Urothelium cell line (cell line): ENCODE measurements at places on chromosomes 13 and 19.

GRCh38 chr19:54100561-54100960 lies at the start of gene OSCAR:
TSS of gene OSCAR (minus strand) at chr19:54100803. CDS start at chr19:54100792, 11 bp downstream.
- no peak for DNase-seq

DNA sequence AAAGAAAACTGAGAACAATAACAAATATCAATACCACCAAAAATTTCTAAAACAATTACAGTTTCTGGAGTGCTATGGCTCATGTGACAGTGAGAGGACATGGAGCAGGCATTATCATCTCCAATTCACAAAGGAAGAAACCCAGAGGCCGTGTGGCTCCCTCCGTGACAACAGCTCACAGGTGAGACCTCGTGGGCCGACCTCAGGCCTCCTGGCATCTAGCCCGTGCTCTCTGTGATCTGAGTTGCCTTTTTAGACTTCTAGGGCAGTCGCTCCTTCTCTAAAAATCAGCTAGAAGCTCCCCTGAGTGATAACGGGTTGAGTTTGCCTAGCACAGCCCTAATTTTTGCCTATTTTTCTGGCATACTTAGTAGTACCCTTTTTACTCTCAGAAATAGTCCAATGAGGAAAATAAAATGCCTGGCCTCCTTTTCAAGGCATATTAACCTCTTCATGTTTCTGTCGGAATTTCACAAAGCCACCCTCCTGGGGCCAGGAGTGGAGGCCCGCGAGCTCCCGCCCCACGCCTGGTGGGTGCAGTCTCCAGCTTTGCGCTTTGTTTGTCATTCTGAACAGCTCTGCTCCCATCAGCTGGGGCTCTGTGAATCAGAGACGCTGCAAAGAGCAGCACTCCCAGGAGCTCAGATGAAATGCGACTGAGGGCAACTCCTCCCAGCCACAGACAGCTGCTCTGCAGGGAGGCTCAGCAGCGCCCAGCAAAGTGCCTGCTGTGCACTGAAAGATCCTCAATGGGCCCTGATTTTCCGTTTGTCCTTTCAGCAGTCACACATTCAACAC lies 292.5 kb downstream of the UQCRFS1 start:
- no peak for DNase-seq

DNA sequence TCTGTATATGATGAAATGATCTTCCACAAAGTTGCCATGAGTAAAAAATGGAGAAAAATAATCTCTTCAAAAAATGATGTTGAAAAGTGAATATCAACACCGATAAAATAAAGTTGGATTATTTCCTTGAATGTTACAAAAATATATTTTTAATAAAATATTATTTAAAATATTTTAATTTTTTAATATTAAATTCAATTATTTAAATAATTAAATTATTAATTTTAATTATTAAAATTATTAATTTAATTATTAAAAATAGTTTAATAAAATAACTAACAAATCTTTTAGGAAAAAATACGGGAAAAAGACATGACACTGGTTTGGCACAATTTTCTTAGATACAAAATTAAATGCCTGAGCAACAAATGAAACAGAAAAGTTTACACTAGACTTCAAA lies 21.3 kb downstream of the ZNF626 start:
- no peak for DNase-seq

- peak; percentile 90 for DNase-seq
Measured at GRCh38 chr19:53192771-53193534, at the start of gene ZNF665. TSS of gene ZNF665 (minus strand) at chr19:53193358. CDS start at chr19:53182898, 10,460 bp downstream.

DNA sequence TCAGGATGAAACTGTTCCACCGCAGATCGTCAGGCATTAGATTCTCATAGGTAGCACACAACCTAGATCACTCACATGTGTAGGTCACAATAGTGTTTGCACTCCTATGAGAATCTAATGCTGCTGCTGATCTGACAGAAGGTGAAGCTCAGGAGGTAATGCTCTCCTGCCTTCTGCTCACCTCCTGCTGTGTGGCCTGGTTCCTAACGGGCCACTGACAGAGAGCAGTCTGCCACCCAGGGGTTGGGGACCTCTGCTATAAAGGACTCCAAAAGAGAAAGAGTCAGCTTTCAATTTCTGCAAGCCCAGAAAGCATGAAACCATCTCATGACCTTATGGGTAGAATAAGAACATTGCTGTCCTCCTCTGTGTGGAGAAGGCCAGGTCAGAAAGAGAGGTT lies 43.5 kb upstream of the PCCA start:
- DNase-seq: no peak

- DNase-seq: no peak
Measured at GRCh38 chr13:106610486-106610885, 42.5 kb upstream of the ARGLU1 start.

GRCh38 chr19:18845961-18846360 lies 14.2 kb downstream of the UPF1 start:
- DNase-seq: no peak

GRCh38 chr13:71316792-71317363 lies 550.1 kb downstream of the DACH1 start:
- DNase-seq: no peak

GRCh38 chr19:45782820-45783785 lies 813 bp upstream of the DMPK start:
- DNase-seq: peak; percentile 49

GRCh38 chr13:111380431-111380830 lies 60.0 kb downstream of the TEX29 start:
- DNase-seq: no peak

DNA sequence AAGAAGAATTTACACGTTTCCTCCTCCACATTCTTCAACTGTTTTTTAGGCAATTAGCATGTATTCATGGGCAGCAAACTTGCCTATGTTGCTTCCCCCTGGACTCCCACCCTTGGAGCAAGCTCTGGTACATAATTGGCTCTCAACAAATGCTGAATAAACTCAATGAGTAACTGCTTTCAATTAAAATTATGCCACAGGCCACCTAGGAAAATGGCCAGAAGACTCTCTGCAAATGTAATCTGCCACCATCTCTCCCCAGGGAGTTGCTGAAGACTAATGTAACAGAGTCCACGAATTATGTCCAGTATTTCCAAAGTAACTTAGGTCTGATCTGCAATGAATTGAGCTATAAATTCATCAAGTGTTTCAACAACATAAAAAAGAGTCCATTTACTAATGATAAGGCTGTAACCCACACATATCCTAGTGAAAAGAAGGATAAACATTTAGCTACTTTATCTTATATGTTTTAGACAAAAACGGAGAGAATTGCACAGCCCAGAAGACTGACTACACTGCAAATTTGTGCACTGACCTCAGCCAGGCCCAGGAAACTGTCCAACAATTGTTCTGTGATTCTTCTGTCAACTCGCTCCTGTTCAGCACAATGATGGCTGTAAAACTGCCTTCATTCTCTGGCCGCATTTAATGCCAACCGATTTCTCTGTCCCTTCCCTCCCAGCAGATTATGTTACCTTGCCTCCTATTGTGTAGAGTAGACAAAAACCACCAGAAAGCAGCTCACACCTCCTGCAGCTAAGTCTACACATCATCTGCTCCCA lies 808.6 kb upstream of the ARGLU1 start:
- DNase-seq: no peak

- DNase-seq: peak; percentile 3
Measured at GRCh38 chr13:71605744-71606143, 261.3 kb downstream of the DACH1 start.

- no peak for DNase-seq
Measured at GRCh38 chr19:42697884-42698283, 42.4 kb downstream of the PSG3 start.

DNA sequence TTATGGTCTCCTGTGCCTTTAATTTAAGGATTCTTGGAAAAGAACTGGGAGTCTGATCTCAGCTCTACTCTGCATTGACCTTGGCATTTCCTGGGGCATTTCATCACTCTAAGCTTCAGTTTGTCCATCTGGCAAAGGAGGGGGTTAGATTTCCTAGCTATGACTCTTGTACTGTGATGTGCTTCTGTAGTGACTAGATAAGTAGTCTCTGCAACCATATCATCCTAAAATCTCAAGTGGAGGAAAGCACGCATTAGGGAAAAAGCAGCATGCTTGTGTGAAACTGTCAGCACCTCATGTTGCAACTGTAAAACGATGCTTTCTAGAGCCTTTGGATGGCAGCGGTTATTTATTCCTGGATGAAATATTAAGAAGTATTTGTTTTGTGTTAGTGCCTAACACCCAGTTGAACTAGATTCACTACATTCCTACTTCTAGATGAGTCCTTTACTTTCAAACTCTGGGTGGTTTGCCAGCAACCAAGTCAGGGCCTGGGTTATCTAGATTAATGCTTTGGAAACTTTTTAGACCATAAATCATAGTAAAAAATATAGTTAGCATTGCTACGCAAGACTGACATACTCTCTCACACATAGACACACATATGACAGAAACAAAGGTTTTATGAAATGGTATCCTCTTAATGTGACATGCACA lies 6.8 kb downstream of the WDFY2 start:
- DNase-seq: peak; percentile 9

DNA sequence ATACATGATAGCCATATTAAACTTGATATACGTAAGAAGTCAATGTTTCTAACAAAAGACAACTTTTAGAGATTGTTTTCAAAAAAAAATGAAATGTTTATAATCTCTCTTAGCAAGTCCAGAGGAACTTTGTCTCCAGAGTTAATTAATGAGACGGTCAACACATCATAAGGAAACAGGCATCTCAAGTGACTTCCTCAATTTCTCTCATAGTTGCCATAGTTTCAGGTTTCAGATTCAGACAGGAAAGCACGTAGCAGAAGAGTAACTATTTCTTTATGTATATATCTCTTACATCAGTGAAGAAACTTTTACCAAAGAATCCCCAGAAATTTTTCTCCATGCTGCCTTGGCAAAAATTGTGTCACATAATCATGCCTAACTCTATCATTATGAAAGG lies 159.6 kb upstream of the ATXN8OS start:
- no peak for DNase-seq

DNA sequence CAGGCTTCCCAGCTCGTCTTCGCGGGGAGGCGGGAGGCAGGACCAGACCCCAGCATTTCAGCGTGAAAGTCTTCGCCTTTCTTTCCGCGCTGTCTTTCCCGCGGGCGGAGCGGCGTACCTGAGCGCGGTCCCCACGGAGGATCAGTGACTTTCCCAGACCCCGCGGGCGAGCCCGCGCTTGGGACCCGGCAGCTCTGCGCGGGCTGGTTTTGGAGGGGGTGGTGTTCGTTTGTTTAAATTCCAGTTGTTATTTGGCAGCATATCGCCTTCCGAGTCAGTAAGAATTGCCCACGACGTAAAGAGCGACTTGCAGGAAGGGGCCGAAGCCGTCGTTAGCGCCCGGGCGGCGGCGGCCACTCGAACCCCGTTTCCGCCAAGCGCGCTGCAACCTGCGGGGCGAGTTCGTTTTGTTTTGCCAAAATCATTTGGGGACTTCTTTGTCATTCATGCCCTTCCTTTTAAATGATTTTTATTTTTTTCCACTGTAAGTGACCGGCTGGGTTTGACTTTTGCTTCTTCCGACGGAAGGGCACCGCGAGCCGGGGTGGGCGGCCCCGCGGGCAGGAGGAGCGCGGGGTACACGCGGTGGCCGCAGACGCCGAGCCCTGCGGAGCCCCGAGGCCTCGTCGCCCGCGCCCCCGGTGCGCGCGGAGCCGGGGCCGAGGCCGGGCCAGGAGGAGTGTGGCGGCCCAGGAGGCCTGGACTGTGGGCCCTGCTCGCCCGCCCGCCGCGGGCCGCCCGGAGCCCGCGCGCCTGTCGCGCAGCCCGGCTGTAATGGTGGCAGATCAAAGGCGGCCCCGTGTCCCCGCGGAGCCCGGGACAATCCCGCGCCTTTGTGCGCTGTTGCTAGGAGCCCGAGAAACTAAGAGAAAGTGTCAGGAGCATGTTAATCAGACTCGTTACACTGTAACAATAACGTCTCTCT lies 75.9 kb downstream of the ZIC5 start:
- DNase-seq: no peak

DNA sequence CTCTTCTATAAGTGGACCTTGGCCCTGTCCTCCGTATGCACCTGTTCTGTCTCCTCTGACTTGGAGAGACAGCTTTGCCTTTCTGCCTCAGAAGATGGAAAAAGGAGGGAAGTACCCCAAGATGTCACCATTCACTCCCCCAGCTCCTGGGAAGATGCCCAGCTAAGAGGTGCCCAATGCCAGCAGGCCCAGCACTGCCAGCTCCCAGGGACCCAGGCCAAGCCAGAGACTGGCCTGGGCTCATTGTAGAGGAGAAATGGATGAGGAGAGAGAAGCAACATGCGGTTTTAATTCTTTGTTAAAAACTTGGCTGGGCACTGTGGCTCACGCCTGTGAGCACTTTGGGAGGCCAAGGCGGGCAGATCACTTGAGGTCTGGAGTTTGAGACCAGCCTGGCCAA lies 111.5 kb upstream of the ZNF507 start:
- DNase-seq: no peak

DNA sequence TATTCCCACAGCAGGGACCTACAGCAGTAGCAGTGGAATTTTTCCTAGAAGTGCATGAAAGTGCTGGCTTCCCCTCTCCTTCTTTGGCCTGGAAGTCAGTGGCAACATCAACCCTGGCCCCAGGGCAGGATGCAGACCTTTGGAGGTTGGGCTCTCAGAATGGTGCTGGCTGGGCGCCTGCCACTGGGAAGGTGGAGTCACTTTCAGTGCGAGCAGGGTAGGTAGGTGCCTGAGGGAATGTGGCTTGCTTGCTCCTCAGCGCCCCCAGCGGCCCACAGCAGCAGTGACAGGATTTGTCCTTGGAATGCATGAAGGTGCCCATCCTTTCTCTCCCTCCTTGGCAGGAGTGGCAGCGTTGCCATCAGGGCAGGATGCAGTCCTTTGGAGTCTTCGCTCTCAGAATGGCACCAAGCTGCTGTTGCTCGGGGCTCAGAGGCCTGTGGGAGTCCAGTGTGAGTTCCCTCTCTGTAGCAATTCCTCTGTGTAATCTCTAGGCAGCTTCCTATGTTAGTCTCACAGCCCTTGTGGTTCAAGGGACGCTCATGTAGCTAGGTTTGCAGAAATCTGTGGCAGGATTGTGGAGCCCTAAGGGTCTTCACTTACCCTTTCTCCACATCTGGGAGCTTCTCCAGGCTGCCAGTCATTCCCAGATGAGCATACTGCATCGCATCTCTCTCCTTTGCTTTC lies 354.4 kb upstream of the DACH1 start:
- peak; percentile 12 for DNase-seq

- DNase-seq: no peak
Measured at GRCh38 chr19:42397263-42398166, 7.4 kb upstream of the CNFN start.
